ENCODE measurements at places on chromosomes 7 and 10.

GRCh38 chr7:151057506-151057988 lies at the start of gene CDK5:
Gene CDK5, minus strand, starts transcription at chr7:151057897. Its CDS starts 49 bp downstream, at chr7:151057848.
- DNase-seq: no peak

- no peak for DNase-seq
These were observed 31.1 kb downstream of the ANTXRL start for GRCh38 chr10:46317889-46318288.

DNA sequence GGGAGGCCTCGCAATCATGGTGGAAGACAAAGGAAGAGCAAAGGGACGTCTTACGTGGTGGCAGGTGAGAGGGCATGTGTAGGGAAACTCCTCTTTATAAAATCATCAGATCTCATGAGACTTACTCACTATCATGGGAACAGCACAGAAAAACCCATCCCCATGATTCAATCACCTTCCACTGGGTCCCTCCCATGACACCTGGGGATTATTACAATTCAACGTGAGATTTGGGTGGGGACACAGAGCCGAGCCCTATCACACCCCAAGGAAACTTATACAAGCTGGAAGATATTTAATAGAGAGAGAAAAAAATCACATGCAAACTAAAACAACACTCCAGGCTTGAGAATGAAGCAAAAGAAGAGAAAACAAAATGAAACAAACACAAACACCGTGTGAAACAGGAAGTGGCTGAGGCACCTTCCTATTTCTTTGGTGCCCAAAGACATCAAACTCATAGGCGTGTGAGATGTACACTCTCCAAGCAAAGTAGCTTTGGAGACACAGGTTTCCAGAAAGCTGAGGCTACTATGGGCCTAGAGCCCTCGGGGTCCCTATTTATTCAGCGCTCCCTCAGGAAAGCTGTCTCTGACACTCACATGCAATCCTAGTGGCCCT lies 97.2 kb downstream of the PRKCQ start:
- peak; percentile 69 for DNase-seq

GRCh38 chr10:51606825-51607462 lies 92.5 kb downstream of the CSTF2T start:
- no peak for DNase-seq

DNA sequence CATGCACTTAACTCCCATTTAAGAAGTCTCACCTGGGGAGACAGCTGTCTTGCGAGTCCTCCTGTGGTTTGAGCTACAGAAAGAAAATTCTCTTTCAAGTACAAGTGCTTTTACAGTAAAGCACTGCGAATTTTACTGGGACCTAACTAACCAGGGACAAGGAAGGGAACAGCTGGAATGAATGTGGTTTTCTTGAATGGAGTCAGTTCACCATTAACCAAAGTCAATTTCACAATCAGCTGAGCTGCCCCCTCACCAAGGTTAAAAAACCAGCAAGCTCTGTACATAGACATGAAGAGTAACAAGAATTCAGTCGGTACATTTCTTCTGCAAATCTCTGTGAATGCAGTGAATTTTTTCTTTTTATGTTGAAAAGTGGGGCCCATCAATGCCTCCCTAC lies 56.3 kb downstream of the GFRA1 start:
- no peak for DNase-seq

- no peak for DNase-seq
These were observed 68.9 kb upstream of the NFE2L3 start for GRCh38 chr7:26083113-26083512.

- no peak for DNase-seq
These were observed 38.4 kb downstream of the SLC39A12 start for GRCh38 chr10:17989908-17990767.

DNA sequence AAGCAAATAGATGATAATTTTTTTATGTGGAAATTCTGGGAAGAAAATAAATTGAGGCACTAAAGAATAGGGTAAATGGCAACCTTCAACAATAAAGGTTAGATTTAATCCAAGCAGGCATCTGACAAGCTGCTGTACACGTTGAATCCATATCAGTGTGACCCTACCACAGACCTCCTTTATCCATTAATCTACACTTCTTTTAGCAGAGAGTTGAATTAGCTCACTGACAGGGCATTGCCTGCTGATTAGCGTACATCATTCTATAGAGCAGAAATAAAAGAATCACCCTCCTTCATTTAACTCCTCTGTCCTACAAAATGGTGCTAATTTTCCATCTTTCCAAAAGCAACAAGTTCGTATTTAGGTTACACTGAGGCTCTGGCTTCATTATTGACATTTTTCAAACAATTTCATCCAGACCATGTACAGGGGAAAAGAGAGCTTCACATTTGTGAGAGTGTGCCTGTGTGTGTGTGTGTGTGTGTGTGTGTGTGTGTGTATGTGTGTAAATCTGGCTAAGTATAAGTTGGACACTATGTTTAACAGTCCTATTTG lies 356.0 kb downstream of the TFEC start:
- no peak for DNase-seq

GRCh38 chr7:27520815-27521790 lies 141.6 kb downstream of the HIBADH start:
- no peak for DNase-seq

DNA sequence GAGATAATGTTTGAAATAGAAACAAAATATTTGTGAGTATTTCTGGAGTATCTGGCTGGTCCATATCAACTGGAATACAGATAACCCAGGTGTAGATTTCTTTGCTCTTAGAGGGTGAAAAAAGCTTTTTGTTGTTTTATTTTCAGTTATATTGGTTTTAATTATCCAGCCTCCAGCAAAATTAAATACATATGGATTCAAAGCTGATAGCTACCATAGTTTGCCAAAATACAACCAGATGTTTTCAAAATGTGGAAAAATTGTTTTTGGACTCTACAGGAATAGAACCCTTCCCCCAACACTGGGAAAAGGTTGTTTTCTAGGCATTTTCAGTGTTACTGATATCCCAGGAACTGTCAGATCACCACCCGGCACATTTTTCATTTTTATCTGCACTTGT lies 30.1 kb downstream of the LRRC17 start:
- no peak for DNase-seq

- no peak for DNase-seq
These were observed 169.8 kb downstream of the TCF7L2 start for GRCh38 chr10:113119801-113120200.
